RWPE1 (cell line): ENCODE measurements at places on chromosomes 2 and 18.

DNA sequence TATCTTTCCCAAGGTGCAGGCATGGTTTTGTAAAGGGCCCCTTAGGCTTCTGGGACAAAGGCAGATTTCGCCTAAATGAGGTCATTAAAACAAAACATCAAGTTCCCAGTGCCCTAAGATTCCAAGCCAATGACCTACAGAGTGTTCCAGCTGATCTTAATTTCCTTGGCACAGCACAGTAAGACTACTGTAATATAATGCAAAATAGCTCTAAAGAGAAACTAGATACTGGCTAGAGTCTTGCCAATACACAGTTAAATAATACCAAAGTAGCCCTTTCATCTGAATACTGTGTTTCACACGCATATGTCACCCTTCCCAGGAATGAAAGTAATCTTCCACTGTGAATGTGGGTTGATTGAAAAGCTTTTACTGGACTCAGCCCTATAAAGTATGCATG lies 14.7 kb downstream of the GRB14 start:
- no peak for DNase-seq

GRCh38 chr2:152920846-152921245 lies 202.4 kb downstream of the ARL6IP6 start:
- peak; percentile 57 for DNase-seq

DNA sequence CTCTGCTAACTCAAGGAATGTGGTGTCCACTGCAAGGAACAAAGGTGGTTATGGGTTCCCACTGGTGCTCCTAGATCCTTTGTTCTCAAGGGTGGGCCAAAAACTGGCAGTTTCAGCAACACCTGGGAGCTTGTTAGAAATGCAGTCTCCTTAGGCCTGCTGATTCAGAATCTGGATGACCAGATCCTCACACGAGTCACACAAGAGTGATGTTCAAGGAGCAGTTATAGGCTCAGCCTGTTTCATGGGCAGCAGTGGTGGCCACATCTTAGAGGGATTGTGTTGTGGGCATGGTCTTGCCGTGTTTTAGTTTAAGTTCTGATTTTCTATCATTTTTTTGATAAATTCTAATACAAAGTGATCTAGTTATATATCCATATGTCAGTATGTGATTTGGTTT lies 28.7 kb upstream of the MGAT5 start:
- no peak for DNase-seq

DNA sequence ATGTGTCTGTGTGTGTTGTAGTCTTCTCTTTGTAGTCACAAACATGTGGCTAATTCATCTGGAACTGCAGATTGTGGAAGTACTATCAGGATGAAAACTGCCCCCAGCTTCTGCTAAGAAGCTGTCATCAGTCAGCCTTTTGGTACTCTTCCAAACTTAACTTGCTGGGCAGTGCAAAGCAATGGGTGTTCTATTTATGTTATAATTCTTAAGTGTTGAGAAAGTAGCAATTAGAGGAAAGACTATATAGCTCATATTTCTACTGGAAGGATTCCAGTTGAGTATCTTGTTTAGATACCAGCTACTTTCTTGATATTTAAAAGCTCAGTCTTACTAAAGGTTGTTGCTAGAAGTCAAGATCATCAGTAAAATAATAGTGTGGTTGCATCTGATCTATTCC lies 52.1 kb downstream of the SLC38A11 start:
- no peak for DNase-seq

- no peak for DNase-seq
Observed at GRCh38 chr2:202035941-202036372, 2.3 kb downstream of the FZD7 start.

- DNase-seq = no peak
Observed at GRCh38 chr2:170975943-170976270, 46.9 kb downstream of the GORASP2 start.

DNA sequence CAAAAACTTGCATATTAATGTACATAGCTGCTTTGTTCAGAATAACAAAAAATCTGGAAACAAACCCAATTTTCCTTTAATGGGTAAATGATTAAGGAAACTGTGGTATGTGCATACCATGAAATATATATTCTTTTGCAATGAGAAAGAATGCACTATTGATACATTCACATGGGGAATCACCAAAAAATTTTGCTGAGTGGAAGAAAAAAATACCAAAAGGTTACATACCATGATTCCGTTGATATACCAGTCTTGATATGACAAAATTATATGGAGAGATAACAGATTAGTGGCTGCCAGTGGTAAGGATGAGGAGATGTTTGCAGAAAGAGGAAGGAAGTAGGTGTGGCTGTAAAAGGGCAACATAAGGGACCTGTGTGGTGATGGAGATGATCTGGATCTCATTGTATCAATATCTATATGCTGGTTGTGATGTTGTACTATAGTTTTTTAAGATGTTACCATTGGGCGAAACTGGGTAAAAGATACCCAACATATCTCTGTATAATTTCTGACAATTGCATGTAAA lies 54.6 kb upstream of the BCL2L11 start:
- no peak for DNase-seq

- DNase-seq = no peak
Observed at GRCh38 chr2:154686162-154686561, 12.3 kb upstream of the KCNJ3 start.

DNA sequence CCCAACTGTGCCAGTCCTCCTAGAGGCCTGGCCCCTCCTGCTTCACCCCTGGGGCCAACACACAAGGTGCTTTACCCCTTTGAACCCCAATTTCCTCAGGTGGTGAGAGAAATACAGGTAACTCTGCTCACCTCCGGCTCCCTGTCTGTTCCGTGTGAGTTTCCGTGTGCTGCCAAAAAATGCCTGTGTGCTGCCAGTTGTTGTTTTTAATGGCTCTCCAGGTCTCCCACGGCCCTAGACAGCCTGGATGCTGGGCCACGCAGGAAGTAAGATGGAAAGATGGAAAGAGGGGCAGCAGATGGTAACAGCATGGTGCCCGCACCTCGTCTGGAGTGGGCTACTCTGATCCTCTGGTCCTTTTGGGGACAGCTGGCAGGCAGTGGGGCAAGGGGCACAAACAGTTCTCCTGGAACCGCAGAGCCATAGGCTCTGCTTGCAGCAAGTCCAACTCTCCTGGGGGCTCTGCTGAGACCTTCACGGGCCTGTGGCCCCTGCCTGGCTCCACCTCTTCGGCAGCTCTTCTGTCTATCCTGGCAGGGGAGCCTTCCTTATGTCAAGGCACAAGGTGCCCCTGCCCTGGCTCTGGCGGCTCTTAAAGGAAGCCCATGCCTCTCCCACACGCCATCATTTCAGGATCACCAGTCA lies 4.3 kb upstream of the ARHGEF4 start:
- no peak for DNase-seq

GRCh38 chr2:206642075-206643025 lies at the start of gene FAM237A:
Gene FAM237A (plus strand): TSS chr2:206642487. CDS start chr2:206644237, 1,750 bp downstream.
- peak; percentile 56 for DNase-seq

DNA sequence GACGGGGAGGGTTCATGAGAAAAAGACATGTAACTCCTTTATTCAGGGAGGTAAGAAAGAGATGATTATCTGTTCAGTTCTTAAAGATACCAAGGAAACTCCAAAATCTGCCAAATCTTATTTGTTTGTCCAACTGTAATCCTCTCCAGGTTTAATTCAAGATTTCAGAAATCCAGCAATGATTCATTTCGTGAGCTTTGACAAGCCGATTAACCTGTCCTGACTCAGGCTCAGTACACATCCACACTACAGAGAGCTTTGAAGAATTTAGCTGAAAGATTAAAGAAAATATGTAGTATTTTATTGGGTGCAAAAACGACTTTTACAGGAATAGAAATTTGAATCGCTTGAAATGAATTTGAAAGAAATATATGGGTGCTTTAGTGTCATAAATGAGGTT lies 1.1 kb downstream of the SPAG16 start:
- DNase-seq = peak; percentile 16

DNA sequence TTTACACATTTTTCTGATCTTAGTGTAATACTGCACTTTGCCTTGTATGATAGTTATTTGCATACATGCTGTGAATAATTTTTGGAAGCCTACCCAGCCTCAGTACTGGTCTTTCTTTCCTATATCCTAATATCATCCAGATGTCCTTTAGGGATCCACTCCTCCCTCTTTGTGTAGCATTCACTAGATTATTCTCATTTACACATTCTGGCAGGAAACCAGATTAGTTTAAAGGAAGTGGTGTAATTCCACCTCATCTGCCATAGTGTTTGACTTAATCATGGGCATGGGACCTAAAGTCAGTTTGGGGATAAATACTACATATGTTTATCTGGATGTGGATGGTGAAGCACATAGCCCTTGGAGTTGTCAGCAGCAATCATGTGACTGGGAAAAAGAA lies 444.9 kb upstream of the MAP2 start:
- no peak for DNase-seq

- DNase-seq = no peak
Observed at GRCh38 chr18:61448316-61448715, 115.1 kb downstream of the CDH20 start.

- no peak for DNase-seq
Observed at GRCh38 chr2:221649051-221649775, 77.1 kb upstream of the EPHA4 start.

DNA sequence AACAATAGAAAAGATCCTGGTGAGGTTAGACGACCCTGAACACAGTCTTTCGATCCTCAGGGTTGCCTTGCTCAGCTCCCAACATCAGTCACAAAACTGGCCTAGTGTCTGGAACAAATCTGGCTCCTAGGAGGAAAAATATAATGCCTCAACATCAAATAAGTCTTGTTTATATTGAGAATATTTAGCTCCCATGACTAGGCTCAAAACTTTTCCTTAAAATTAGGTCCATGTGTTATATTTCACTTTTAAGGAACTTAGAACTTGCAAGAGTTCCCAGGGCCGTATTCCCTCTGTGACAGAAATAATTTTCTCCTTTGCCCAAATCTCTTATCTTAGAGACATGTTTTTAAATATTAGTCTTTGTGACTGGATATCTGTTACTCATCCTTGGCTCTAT lies 819.7 kb upstream of the ZEB2 start:
- no peak for DNase-seq

DNA sequence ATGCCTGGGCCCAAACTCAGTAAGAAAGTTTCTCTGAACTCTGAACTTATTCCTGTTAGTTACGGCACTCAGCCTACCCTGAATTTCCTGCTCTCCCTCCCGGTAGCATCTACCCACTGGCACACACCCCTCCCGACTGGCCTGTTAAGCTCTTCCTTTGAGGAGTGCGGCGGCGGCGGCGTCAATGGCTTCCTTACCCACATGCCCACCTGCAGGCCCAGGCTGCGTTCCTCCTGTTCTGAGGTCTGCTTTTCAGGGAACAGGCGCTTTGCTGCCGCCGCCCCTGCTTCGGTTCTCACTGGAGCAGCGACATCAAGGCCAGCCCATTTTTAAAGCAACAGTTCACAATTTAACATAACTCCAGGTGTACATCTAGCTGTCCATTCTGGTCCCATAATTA lies 432.4 kb downstream of the DCDC2C start:
- DNase-seq = no peak

DNA sequence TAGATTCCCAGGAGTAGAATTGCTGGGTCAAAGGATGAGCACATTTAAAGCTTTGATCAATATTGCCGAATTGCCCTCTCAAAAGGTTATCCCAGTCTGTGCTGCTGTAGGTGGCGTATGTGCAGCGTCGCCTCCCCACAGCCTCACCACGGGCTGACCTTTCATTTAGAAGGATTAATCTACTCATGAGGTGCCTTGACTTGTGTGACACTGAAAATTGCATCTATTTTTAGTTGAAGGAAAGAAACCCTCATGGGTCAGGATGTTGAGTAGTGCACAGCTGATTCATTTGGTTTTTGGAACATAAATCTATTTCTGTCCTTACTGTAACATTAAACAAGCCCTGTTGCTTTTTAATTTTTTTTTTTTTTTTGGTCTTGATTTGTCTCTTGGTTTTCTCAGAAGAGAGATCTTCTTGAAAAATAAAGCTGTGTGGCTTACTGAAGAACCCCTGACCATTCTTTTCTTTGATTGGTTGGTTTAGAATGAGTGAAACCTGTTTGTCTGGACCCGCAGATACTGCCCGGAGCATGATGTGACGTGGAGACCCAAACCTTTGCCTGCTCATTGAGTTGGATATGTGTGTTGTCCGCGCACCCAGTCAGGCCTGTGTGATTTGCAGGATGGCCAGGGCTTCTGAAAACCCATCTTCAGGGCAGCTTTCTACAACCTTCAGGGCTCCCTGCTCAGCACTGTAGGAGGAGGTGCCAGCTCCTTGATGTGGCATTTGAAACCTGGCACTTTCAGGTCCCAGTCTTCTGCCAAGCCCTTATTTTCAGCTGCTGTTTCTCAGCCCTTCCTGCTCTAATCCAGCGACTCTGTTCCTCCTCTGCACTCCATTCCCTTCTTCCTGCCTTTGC lies 61.0 kb downstream of the LPIN1 start:
- DNase-seq = no peak
